Activated CD4-positive, CD25-positive, alpha-beta regulatory T cell treated with anti-CD3 and anti-CD28 coated beads, Interleukin-2, amount 50 U/mL, for 16 hours (primary cell): ENCODE measurements at places on chromosomes 3 and 15.

GRCh38 chr15:86905625-86906256, 826.1 kb downstream of the AGBL1 start:
- no peak for DNase-seq

GRCh38 chr15:100565591-100565990, 36.4 kb downstream of the LINS1 start:
- DNase-seq: no peak

GRCh38 chr15:65829130-65829764, 37.2 kb upstream of the DENND4A start:
- DNase-seq: no peak

GRCh38 chr15:50247819-50248655, 17.5 kb downstream of the HDC start:
- no peak for DNase-seq

- DNase-seq: no peak
Observed at GRCh38 chr3:17038900-17039553, 154.3 kb downstream of the PLCL2 start.

GRCh38 chr15:49423901-49424550, 984 bp downstream of the FGF7 start:
- DNase-seq: no peak

DNA sequence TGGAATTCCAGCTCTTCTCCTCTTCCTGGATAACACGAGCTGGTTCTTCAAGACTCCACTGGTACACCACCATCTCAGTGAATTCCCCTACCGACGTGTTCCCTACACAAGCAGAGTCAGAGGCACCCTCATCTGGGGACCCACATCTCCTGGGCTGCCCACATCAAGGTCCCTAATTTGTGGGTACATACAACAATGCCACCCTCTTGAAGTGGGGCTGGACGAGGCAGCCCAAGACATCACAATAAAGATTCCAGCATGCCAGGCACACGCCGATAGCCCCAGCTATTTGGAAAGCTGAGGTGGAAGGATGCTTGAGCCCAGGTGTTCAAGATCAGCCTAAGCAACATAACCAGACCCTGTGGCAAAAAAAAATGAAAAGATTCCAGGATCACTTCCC, 221.2 kb upstream of the LINGO1 start:
- DNase-seq: no peak

GRCh38 chr3:170258105-170258487, 35.9 kb downstream of the PRKCI start:
- no peak for DNase-seq

DNA sequence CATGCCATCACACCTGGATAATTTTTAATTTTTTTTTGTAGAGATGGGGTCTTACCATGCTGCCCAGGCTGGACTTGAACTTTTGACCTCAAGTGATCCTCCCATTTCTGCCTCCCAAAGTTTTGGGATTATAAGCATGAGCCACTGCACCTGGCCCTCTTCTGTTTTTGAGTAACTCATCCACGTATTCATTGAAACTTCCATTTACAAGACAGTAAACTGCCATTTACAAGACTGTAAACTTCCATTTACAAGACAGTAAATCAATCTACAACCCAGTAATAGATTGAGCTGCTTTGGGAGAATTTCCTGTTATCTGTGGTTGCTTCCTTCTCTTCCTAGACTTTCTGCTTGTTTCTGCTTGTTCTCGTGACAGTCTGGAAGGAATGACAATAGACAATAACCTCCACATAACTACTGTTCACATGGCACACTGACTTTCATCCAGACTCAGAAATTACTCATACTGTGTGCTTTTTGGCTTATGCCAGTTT, 114.7 kb upstream of the CCNL1 start:
- DNase-seq: no peak

GRCh38 chr3:168386301-168386700, 290.6 kb upstream of the GOLIM4 start:
- no peak for DNase-seq

DNA sequence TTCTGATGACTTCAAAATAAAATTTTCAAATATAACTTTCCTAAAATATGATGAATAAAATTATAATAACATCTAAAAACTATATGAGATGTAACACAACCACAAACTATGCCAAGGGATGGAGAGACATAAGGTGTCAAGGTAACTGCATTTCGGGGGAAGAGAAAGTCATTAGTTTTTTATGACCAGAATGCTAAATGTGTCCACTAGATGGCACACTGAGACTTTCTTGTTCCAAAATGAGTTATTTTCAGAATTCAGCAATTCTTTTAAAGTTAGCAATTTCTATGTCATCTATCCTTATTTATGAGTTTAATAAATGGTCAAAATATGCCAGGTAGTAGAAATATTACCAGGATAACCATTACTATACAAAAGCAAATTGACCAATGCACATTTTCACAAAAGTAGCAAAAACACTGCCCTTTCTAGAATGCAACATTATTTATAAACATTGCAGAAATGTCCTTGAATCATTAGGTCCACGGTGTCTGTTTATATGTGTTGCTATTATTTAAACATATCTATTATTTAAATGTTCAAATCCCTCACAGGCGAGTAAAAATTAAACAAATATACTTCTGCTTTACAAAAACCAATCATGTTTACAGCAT, 374.2 kb downstream of the PLCL2 start:
- DNase-seq: no peak

DNA sequence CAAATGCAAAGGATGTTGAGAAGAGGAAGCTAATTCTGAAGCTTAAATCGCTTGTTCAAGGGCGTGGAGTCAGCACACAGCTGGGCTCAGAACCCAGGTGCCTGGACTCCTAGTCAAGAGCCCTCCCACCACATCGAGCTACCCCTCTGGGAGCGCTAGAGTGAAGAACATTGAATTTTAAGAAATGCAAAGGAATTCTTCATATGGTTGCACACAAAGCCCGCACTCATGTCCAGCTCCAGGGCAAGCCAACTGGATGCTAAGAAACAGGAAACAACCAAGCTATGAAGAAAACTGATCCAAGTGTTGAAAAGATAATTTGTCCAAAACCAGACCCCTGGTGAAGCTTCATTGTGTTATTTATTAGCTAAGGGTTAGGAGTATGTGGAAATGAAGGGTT, 122.3 kb downstream of the ALDH1A2 start:
- no peak for DNase-seq

- no peak for DNase-seq
Observed at GRCh38 chr15:96225642-96226259, 104.7 kb upstream of the NR2F2 start.

DNA sequence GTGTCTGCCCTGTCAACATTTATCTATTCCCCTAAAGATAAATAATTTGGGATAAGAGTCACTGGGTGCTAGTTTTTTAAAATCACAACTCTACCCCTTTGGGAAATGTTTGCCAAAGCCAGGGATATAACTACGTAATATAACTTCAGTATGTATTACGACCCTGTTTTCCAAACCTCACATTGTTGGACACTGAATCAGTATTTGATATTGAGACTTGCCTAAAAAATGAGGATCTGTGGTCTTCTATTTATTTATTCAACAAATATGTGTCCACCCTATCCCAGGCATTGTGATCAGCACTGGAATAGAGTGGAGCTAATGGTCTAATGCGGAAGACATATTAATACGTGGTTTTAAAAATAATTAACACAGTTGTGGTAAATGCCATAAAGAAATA, 4.5 kb upstream of the MGA start:
- no peak for DNase-seq

DNA sequence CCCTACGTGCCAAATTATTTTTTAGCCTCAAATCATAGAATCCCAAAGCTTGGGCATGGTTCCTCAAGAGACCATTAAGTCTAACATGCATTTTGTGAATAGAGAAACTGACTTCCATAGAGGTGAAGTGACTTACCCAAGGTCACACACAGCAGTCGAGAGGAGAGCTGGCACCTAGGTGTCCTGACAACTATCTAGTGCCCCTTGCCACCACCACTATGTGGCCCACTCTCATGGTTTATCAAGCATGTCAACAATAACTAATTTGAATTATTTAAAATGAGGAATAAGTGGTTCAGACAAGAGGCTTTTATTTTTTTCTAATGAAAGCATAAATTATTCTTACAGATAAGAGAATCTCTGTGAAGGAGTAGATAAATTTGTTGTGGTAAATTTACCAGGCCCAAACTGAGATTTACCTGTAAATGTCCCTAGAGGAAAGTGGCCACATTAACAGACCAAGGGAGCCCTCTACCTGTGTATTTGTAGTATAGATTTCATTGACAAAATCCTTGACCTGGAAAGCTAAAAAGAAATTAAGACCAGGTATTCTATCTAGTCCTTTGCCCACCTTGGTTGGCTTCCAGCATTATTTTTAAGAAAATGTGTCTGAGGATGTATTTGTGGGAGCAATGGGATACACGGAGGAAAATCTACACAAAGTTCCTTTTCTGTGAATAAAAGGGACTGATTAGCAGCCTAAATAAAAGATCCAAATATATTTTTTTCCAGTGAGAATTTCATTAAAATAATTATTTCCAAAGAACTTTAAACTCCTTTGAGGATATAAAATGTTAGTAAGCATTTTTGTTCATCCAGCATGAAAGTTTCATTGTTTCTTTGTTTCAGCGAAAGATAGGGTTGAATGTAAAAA, 49.1 kb downstream of the IQCH start:
- no peak for DNase-seq

- no peak for DNase-seq
Observed at GRCh38 chr3:182948305-182948704, 32.0 kb downstream of the DCUN1D1 start.

DNA sequence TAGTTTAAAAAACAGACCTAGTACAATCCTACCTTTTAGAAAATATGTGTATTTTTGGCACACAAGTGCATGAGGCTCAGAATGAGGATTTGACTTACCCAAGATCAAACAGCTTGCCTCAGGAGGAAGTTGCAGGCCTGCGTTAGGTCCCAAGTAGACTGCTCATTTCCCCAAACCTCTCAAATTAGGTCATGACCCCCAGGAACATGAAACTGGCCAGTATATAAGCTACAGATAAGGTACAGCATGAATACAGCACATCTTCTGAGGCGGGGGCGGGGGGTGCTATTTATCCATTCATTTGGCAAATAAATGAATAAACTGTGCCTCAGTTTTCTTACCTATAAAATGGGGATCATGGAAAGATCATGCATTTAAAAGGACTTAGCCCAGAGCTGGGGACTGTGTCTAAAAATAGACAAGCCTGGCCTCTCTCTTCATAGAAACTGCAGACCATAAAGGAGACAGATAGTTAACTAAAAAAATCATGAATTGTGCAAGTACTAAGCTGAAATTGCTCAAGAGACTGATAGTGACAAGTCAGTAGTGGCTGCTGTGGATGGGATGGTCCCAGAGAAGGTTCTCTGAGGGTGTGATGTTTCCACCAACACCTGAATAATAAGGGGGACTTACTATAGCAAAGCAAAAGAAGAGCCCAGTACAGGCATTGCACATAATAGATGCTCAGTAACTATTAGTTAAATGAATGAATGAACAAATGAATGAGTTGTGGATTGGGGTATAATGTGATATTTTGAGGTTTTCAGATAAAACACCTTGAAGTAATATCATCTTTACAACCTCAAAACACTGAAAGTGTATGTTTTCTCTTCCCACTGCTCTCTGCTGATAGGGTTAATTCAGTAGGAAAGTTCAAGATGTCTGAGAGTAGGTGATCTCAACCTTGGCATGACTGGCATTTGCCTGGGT, 258.5 kb upstream of the PROK2 start:
- DNase-seq: no peak

- DNase-seq: no peak
Observed at GRCh38 chr3:62462104-62462762, 88.9 kb upstream of the FEZF2 start.

DNA sequence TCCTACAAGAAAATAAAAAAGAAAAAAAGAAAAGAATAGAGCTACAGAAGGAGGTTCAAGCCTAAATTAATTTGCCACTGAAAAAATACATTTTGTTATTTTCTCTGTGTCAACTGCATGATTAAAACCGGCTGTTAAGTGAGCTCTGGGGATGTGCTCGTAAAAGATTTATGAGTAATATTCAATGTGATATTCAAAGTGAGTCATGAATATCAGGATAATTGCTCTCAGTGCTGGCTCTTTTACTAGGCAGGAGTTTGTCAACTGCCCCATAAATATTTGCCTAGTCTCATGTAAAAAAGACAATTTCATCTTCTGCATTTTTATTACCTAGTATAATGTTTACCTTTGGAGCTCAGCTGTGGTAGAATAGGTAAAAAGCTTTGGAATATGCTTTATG, 78.9 kb downstream of the CDIN1 start:
- no peak for DNase-seq

GRCh38 chr3:195061756-195062655, 209.0 kb downstream of the XXYLT1 start:
- DNase-seq: no peak

DNA sequence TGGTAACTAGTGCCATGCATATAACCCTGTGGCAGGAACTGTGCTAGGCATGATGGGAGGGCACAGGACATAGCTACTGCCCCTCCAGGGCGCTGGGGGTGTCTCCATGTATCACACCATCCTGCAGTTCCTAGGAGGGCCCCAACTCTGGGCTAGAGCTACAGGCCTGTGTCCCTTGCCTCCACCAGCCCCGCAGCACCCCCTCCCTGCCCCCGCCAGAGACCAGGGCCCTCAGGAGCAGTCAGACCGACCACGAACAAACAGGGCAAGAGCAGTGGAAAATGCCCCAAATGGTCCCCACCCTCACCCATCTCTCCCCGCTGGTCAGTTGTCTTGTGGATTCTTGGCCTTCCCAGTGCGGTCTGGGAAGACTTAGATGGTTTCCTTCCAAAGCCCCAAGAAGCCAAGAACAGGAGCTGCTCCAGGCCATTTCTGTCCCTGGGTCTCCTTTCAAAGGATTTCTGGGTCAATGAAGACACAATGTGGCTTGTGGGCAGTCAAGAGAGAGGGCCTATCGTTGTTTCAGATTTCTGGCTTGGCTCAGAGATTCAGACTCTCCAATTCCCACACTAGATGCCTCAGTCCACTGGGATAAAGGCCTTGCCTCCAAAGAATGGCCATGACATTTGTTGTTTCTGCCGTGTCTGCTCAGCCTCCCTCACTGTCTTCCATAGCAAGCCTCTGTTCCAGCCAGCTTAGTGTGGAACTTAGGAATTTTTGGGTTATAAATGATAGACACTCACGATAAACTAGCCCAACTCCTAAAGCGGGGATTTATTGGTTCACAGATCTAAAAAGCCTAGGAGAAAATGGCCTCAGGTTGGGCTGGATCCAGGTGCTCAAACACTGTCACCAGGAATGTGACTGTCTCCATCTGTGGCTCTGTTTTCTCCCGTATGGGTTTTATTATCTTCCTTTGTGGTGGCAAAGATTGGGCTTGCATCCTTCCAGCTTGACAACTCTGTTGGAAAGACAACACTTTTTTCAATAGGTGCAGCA, 80.6 kb downstream of the LSM3 start:
- no peak for DNase-seq

GRCh38 chr3:159635047-159635641, 353.5 kb upstream of the IL12A start:
- no peak for DNase-seq

- DNase-seq: no peak
Observed at GRCh38 chr15:66415360-66415759, 28.6 kb downstream of the MAP2K1 start.

DNA sequence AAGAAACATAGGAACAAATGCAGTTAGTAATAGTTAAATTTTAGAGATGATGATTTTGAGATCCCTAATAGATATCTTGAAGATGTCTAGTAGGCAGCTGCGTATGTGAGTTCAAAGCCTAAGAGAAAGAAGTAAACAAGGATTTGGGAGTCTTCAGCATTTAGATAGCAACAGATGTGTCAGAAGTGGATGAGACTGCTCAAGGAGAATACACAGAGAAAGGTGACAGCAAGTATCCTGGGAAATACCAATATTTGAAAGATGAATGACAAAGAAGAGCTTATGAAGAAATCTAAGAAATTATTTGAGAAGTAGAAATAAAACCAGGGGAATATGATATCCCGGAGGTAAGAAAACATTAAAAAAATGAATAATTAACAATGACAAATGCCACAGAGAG, 130.9 kb downstream of the PCCB start:
- no peak for DNase-seq
